ENCODE measurements at places on chromosomes 11 and 22.

- no peak for DNase-seq
Observed at GRCh38 chr22:39026509-39027150, 5.7 kb downstream of the APOBEC3D start.

DNA sequence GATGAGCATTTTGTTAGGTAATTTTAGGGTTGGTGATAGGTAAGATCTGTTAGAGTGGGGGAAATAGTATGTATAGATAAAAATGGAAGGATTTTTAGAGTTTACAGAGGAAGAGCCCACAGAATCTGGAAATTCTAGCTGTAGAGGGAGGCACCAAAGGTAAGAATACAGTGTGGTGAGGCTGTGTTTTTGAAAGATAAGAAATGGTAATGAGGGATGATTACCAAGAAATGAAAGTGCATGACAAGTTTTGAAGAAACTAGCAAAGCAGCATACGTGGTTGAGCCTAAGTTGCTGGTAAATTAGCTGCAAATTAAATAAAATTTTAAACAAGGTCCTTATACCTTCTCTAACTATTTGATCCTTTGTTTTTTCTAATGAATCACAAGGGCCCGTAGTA is 14.6 kb upstream of the RASSF10 start:
- DNase-seq, result no peak

DNA sequence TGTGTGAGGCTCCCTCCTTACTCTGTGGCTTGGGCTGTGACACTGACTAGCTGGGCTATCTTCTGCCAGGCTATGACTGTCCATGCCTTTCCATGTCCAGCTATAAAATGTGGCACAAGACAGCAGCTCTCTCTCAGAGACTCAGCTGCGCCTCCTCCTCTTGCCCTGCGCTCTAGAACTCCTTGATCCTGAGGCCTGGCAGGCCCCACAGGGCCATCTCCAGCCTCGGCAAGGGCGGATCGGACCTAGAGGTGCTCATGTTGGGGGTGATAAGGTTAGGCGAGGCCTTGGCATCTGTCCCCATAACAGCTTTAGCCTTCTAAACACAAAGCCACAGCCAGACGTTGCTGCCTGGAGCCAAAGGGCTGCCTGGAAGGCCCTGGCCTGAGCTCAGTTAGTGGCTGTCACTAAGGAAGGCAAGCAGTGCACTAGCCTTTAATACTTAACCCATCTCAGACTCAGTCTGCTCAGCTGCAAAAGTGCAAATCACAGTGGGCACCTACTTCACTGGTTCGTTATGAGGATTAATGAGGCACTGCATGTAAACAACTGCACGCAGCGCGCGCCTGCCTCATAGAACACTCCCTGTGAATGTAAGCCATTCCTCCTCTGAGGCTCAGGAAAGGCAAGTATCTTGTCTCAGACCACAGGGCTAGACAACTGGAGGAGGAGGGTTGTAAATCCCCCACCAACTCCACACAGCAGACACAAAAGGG is 1.2 kb downstream of the GUCD1 start:
- no peak for DNase-seq

DNA sequence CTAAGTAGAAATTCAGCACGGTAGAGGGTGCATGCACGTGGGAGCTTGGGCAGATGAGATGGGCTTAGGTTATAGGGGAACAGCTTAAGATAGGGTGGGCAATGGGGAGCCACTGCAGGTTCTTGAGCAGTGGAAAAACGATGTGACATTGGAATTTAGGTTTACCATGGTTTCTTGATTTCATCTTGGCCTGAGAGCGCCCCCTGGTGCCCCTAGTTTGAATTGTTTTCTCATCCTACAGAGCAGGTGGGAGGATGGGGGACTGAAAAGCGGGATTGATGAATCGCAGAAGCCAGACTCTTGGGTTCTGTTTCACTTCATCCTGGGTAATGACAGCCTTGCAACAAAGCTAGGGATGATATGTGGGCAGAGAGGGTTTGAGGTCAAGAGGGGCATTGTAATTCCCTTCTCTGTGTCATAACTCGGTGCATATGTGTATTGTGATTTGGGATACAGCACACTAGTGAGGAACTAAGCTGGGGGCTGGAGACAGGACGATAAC is 6.7 kb upstream of the MCAM start:
- peak; percentile 86 for DNase-seq

- DNase-seq, result no peak
Observed at GRCh38 chr11:75588051-75588481, 26.0 kb downstream of the SERPINH1 start.

- no peak for DNase-seq
Observed at GRCh38 chr11:134837166-134837886, 425.3 kb upstream of the B3GAT1 start.

- no peak for DNase-seq
Observed at GRCh38 chr11:66734215-66734614, 5.2 kb upstream of the SPTBN2 start.

DNA sequence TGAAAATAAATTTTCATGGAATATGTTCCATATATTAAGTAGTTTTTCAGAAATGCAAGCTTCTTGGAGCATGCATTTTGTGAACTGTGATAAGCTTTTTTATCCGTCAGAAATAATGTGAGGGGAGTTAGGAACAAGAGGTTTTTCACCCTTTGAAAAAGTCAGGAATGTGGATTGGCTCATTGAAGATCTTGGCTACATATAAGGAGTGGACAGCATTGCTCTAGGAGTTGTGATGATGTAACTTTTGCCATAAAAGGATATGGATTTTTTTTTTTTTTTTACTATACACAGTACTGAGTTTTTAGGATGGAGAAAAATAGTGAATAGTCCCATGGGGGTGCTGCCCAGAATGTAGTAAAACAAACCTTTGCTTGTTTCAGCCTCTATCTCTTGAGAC is 180.2 kb downstream of the NAV2 start:
- no peak for DNase-seq

- no peak for DNase-seq
Observed at GRCh38 chr11:109972181-109972715, 120.9 kb upstream of the ZC3H12C start.

Data from activated CD4-positive, alpha-beta T cell treated with anti-CD3 and anti-CD28 coated beads, Interleukin-2, Interleukin-6, amounts not matched to agents 100 ng/mL and 50 ng/mL, durations not matched to agents 16 hours and 8 hours (primary cell).